ENCODE measurements at places on chromosomes 3 and 15.

DNA sequence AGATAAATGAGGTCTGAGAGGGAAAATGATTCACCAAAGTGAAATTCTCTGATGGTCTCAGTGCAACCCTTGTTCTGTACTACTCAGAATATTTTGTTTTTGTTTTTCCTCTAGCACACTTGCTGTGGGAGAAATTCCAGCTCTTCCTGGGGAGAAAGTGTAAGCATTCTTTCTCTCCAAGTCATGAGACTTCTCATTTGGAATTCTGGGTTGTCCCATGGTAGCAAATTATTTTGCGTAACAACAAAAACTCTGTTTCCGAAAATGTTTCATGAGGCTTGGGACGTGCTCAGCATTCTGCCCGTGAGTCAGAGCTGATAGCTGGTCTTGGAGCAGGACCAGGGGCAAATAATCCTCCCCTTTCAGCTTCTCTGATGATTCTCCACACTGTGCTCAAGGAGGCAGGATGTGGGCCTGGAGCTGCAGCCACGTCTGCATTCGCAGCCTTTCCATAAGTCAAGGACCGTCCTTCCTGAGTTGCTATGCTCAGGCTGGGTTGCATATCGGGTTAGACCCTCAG, 70.3 kb downstream of the SENP2 start:
- no peak for DNase-seq

DNA sequence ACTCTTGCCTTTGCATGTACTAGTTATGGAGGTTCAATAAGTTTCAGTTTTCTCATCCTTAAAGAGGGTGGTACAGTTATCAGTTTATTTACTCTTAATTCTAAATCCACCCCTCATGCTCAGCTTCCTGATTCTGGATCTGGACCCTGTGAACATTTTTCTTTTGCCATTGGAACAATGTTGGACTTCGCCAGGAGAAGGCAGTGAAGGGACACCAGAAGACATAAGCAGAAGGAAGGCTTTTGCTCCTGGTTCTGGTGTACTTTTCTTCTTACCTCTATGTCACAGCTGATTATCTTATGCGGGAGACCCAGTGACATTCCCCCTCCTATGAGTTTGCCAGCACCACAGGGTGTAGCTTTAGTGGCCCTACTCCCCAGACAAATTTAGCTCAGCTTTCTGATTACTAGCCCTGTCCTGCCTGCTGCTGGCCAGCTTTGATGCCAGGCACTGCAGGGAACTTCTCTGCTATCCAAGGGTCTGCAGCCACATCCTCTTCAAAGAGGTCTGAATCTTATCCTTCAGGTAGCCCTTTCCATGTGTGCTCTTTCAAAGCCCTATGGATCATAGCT, 466.3 kb upstream of the EPHA3 start:
- DNase-seq: no peak

DNA sequence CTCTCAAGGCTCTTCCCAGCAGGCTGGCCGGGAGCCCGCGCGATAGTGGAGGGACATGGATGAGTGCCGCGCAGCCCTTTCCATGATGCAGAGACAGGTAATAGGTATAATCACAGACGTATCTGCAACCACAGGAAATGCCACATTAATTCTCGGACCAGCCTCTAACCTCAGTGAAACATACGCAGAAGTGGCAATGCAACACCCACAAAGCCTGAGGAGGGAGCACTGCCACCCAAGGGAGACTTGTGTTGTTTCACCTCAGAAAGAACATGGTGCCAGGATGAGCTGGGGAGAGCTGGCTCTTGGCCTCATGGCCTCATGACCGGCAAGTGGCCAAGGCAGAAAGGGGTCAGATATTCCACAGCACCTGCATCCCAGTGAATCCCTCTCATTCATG, 39.0 kb downstream of the PGPEP1L start:
- DNase-seq: no peak

DNA sequence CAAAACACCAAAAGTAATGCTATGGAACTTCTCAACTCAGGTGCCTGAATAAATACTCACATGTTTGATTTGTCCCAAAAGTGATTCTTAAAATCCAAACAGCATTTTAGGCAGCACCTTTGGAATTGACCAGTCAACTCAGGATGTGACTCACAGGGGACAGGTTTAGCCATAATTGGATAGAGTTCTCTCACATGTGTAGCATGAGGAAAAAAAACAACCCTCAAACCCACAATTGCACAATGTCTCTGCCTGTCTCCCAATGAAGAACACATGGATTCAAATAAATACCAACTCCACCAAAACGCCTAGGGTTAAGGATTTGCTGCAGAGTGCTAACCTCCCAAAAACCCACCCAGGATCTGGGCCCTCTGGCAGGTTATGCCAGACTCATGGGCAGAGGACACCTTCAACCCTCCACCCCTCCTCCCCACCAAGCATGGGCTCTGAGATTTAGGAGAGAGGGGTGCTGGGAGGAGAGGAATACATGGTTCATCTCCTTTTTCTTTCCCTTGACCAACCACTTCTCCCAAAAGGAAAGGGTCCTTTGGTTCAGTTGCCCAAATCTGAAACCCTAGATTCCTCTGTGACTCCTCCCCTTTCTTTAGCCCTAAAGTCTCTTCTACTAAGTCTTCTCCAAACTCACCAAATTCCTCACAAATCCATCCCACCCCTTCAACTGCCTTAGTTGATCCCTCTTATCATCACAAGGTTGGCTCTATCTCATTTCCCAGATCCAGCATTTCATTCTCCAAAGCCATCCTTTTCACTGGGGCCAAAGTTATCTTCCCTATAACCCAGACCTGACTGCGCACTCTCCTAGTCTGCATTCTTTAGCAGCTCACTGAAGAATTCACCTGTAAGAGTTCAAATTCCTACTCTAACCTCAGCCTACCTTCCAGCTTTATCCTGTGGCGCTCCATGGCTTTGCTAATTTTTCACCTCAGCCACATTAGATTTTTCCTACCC, 7.7 kb downstream of the RYK start:
- no peak for DNase-seq

GRCh38 chr3:1456781-1457311, 364.0 kb downstream of the CNTN6 start:
- no peak for DNase-seq

- no peak for DNase-seq
Observed at GRCh38 chr15:71431343-71432336, 316.4 kb downstream of the THSD4 start.

- no peak for DNase-seq
Observed at GRCh38 chr15:47246317-47246716, 471.0 kb upstream of the SEMA6D start.

DNA sequence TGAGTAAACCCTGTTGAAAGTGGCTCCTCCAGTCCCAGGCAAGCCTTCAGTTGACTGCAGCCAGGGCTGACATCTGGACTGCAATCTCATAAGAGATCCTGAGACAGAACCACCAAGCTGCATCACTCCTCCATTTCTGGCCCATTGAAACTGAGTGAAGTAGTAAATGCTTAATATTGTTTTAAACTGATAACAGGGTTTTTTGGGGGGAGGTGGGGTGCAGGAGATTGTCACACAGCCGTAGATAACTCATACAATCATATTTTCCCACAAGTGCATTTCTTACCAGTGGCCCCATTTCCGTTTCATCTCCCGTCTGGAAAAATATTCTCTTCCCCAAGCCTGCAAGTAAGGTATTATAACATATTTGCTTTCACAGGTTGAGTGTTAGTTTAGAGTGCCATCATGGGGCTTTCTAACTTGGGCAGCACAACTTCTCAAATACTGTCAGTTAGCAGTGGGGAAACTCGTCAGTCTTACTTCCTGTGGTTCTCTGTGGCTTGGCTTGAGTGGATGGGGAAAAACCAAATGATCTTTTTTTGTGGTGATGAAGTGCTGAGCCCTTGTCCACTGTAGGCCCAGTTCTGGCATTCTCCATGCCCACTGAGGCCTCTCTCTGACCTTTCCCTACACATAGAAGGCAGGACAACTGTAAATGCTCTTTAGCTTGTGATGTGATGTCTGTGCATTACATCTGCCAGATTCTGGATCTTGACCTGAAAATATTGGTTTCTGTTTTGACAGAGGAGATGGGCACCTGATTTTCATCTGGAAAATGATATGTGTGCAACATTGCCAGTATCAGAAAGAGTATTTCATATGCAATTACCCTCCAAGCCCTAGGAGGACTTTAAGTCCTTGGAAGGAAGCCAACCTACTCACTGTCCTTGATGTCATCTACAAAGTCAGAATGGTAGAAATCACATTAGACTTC, 90.1 kb upstream of the BHLHE40 start:
- DNase-seq: no peak

GRCh38 chr15:49473031-49473430, 50.0 kb downstream of the FGF7 start:
- no peak for DNase-seq

DNA sequence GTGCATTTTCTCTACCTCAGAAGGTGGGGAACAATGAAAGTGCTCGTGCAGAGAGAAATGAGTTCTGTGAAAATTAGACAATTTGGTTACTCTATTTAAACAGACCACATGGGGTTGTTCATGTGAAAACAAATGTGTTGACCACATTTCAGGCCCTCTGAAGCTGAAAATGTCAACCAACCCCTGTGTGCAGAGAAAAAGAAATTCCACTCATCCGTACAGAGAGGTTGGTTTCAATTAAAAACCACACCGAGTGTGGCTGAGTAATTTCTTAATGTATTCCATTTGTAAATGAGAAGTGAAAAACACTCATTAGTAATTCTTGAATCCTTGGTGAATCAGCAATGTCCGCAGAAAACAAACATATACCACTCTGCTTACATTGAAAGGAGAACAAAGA, 46.9 kb upstream of the SLC7A14 start:
- DNase-seq: no peak

GRCh38 chr3:96958856-96959255, 144.5 kb downstream of the EPHA6 start:
- no peak for DNase-seq

- DNase-seq: no peak
Observed at GRCh38 chr15:33618350-33618749, 307.6 kb downstream of the RYR3 start.

- no peak for DNase-seq
Observed at GRCh38 chr3:140610544-140610943, 67.3 kb upstream of the TRIM42 start.

GRCh38 chr15:99427210-99427609, 138.6 kb upstream of the MEF2A start:
- no peak for DNase-seq

- no peak for DNase-seq
Observed at GRCh38 chr15:35757765-35758164, 211.8 kb upstream of the DPH6 start.

DNA sequence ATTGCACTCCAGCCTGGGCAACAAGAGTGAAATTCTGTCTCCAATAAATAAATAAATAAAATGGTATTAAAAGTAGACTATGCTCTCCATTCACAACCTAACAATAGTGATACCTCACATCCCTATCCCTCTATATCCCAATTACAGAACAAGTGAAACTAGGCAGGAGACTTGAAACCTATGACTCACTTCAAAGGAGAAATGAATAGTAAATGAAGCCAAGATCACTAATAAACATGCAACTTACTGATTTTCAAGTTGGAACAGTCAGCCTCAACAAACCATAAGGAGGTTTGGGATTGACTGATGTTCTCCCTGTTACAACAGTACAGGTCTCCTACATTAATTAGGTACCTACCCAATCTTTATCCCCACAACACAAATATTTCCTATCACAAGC, 103.4 kb downstream of the GSK3B start:
- no peak for DNase-seq

DNA sequence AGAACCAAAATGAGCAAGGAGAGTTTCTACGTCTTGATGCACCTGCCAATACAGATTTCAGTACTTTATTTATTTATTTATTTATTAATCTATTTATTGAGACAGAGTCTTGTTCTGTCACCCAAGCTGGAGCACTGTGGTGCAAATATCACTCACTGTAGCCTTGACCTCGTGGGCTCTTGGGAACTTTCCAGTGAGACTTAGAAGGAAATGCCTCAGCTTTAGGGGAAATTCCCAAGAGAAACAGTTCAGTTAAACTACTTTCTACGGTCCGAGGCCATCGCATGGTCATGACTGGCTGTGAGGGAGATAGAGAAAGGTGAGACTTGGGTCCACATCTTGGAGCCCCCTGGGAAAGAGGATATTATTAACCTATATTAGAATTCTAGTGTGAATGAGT, 47.0 kb upstream of the HERC1 start:
- DNase-seq: no peak

GRCh38 chr3:7610634-7611033, 749.7 kb downstream of the GRM7 start:
- DNase-seq: no peak

- no peak for DNase-seq
Observed at GRCh38 chr3:110344897-110345767, 726.5 kb upstream of the NECTIN3 start.

GRCh38 chr3:125670945-125671344, 75.6 kb upstream of the OSBPL11 start:
- DNase-seq: no peak

GRCh38 chr3:57064572-57064971, 4.1 kb downstream of the SPATA12 start:
- no peak for DNase-seq

- no peak for DNase-seq
Observed at GRCh38 chr3:51581524-51581923, 43.0 kb downstream of the RAD54L2 start.

DNA sequence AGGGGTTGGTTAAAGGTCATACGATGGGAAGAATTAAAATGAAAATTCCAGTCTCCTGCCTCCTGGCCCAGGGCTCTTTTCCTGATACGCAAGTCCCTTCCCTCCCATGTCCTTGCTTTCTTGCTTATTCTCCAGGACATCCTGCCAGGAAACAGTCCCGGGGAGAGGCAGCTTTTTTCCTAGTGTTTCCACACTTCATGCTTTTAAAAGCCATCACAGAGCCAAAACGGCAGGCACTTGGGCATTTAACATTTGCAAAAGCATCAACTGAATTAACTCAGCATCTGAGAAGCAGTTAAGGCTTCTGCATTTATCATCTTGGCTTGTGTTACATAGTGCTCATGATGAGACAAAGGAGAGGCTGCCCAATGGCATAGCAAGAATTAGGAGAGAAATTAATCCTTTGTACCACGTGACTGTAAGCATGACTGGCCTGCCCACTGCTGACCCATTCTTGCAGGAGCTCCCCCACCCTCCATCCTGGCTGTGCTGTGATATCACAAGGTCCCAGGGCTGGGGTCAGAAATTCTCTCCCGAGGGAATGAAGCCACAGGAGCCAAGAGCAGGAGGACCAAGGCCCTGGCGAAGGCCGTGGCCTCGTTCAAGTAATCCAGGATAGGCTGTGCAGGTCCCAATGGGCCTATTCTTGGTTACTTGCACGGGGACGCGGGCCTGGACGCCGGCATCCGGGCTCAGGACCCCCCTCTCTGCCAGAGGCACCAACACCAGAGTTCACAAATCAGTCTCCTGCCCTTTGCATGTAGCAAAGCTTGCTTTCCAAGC, 21.6 kb upstream of the VILL start:
- DNase-seq: no peak

All from cerebellar nuclear complex (tissue), 1 donor.